ENCODE measurements at places on chromosomes 1 and 21.

DNA sequence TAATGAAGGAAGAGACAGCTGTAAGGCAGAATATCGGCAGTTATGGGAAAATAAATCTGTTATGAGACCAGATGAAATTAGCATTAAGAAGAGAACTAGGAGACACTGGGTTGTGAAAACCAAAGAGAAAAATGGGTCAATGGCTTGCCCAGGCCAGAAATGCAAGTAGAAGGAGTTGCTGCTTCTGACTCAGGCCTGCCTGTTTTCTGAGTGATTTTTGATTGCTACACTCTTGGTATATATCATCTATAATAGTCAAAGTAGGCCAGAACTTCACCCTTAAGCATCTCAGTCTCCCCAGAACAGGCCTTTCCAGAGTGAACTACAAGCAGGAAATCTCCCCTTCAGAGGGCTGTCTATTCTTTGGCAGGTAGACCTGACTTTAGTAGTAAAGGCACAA lies 107.0 kb downstream of the NRIP1 start:
- no peak for DNase-seq

DNA sequence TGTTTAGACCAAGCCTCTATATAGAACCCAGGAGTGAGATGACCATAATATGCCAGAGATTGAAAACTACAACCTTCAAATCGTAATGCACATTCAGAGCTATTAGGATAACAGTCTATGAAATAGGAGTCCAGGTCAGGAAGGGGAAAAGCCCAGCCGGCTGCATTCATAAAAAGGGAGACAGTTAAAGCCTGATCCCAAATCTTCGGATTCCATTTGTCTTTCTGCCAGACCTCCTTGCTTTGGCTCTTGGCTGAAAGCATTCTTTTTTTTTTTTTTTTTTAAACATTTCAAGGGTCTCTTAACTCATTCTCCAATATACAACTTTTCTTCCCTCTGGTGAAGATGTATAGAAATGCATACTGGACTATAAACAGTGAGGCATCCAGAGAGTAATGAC lies 81.1 kb downstream of the NTPCR start:
- no peak for DNase-seq

GRCh38 chr21:45578176-45578801 lies 36.0 kb upstream of the SLC19A1 start:
- peak; percentile 58 for DNase-seq

- DNase-seq = no peak
These were observed 38.1 kb upstream of the PTCH2 start for GRCh38 chr1:44881011-44881632.

DNA sequence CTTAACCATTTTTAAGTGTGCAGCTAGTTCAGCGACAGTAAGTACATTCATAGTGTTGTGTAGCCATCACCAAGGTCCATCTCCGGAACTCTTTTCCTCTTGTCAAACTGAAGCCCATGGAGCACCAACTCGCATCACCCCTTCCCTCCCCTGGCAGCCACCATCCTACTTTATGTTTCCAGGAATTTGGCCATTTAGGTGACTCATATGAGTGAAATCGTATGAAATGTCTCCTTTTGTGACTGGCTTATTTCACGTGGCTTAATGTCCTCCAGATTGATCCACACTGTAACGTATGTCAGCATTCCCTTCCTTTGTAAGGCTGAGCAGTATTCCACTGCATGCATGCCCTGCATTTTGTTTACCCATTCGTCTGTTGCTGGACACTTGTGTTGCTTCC lies 2.5 kb downstream of the COL6A2 start:
- DNase-seq = no peak

DNA sequence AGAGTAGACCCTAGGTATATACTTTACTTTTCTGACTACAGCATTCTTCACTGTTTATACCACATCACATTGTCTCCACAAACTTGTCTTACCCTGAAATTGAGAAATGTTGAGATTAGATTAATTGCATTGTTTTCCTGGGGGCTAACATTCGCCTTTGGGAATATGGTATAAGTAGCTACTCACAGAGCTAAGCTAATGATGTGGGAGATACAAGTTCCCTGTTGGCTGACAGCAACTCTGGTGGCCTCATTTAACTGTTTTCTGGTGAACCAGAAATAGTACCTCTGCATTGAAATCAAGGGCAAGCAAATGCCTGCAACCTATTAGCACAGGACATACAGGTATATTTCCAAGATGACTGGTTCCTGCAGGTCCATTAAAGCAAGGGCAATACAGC lies 13.2 kb upstream of the VCAM1 start:
- DNase-seq = no peak

DNA sequence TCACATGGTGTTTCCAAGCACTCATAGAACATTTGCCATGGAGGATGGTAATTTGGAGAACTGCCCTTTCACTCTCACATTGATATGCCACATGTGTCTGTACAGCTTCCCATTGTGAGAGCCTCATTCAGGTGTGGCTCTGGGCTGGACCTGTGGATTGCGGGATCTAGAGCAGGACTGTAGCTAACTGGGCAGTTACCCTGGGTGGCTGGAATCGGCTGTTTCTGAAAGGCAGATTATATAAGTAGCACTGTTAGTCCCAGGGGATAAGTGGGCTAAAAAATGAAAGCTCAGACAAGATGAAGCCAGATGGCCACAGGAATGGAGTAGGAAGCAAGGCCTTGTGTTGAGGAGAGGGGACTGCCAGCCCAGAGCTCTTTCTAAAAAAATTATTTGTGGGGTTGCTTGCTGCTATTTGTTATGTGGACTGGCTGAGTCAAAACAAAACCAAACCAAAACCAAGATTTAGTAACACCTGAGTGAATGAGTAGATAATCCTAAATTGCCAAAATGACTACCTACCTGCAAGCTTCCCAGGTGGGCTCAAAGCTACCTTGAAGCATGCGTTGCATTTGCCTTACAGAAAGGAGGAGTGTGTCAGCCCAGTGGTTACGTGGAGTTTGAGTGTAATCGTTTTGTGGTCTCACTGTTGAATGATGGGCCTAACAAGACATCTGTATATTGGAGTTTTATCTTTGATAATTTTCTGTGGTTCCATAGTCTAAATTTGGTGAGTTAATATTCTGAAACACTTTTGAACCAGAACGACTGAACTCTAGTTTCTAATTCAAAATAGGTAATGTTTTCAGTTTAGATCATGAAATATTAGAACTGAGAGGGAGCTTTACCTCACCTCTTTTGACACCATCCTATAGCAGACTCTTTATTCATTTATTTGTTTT lies 58.0 kb downstream of the SDCCAG8 start:
- no peak for DNase-seq

DNA sequence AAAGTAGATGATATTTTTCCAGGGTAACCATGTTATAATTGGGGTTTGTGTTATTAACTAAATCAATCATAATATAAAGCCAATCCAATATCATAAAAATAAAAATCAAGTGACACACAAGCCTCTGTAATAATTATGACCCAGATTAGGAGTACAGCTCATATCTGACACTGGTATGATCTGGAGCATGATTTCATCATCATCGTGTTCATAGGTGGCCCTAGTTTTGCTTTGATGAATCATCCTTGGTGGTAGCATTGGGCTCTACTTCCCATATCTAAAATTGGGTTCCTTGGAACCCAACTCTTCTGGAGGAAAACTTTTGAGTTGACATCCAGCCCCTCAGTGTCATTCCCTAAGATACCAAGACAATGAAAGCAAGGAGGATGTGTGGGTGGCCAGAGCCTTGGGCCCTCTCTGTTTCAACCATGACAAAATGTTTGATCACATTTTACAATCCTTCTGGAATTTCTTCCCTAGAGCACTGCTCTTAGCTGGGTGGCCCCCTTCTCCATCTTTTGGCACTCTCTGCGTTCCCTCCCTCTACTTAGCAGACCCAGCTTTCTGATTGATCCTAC lies 37.0 kb upstream of the ENAH start:
- DNase-seq = no peak

DNA sequence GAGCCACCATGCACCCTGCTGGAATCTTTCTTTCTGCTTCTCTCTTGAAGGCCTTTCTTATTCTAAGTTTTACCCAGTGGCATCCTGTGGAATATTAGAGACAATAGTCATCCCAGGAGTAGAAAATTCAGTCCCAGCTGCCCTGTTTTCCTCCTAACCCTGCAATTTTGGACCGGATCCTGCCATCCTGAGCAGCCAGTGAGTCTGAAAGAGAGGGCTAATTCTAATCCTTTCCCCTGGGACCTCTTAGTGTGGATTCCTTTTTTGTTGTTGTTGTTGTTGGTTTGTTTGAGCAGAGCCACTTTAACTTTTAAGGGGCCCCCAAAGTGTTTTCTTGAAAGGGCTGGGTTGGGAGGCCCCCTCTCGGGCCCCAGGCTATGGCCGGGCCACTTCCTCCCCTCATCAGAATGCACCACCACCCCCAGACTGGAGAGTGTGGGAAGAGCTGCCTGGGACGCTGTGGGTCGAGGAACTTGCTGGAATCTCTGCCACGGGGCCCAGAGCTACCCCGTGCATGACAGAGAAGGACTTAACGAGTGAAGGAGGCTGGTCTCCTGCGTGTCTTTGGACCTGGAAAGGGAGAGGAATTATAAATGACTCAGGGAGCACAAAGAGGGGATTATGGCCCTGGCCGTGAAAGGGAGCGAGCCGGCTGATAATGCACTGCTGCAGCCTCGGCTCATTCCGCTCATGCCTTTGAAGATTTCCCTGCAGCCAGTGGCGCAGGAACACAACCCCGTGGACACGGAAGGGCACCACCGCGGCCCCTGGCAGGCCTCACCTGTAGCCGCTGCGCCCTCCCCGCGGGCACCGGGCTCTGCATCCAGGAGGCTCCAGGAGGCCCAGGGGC lies 81.0 kb upstream of the AKT3 start:
- DNase-seq = no peak

DNA sequence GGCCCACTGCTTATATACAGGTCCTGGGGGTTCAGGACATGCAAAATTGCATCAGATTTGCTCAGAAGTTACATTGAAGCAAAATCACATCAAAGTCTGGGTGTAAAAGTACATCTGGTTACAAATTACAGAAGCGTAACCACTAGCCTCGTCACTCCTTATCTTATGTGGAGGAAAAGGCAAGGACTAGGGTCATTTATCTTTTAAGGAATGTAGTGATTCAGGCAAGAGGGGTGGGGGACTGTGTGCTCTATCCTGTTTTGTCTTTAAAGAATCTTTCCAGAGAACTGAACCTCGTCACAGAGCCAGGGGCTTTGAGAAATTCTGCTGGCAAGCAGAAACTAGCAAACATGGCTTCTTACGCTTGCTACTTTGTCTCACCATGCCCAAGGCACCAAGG lies 61.1 kb upstream of the RAB4A start:
- DNase-seq = no peak

DNA sequence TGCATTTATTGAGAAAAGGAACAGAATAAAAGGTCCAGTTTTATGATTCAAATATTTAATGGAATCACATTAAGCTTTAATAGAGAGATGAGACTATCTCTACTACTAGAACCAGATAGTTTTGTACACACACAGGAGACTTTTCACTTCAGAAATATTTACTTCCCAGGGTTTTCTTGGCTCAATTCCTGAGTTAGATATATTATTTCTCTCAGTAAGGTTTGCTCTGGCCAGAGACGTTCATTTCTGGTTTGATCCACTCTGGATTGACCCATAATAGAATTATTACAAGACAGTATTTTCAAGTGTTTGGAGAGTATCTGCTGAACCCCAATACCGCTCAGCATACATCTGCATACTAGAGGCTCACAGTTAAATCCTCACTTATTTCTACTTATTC lies 1.3 kb upstream of the RCOR3 start:
- no peak for DNase-seq

DNA sequence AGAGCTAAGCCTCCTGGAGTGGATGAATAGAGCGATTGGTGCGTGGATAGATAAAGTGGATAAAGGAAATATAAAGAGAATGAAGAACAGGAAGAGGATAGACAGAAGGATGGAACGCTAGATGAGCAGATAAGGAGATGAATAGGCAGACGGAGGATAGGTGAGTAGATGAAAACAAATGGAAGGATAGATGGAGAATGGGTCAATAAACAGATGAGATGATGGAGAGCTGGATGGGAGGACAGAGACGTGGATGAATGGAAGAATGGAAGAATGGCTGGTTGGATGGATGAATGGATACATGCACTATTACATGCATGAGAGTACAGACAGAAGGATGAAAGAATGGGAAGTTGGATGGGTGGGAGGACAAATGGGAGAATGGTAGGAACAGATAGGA lies 35.2 kb upstream of the EDN2 start:
- no peak for DNase-seq

DNA sequence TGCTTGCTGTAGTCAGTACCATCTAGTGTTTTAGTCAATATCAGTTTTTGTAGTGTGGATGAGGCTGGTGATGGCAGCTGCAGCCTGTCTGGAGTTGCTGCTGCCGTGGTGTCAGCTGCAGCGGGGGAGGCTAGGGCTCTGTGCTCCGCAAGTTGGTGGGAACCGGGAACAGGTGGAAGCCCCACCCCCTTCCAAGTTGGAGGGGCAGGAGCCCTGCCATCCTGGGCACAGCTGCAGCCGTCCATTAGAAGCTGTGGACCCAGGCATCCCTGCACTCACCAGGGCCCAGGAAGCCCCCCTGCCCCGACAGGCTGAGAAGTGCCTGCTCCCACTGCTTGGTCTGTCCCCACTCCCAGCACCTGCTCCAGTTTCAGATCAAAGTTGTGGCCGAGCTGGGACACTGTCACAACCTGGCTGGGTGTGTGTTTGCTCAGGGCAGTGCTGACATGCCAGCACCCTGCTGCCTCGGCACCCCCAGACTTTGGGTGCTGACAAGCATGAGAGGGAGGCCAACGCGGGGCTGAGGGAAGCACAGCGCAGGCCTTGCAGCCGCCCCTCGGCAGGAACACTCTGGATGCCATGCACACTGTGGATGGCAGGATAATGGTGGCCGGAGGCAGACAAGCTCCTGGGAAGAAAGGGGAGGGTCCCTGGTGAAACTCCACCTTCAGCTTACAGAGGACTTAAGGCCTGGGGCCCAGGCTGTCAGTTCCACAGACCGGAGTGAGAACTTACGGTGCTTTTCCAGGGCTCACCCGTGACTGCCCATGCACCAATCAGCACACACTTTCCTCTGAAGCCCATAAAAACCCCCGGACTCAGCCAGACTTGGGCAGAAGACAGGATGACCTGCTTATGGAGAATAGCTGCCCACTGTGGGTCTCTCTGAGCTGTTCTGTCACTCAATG lies 86.9 kb downstream of the ADARB1 start:
- DNase-seq = no peak

DNA sequence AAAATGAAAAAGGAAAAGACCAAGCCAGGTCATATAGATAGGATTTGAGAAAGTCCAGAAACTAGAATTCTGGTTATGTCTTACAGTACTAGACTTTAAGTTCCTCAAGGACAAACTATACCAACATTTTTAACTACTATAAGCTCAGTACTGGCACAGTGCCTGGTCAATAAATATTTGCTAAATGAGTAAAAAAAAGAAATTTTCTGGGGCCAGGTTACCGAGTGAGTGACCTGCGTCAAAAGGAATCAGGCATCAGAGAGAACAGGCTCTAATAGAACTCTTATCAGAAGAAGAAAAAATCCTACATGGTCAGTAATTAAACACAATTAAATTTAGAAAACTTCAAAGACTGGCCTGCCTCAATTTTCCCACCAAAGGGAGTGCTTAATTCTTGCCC lies 23.8 kb upstream of the YRDC start:
- no peak for DNase-seq

DNA sequence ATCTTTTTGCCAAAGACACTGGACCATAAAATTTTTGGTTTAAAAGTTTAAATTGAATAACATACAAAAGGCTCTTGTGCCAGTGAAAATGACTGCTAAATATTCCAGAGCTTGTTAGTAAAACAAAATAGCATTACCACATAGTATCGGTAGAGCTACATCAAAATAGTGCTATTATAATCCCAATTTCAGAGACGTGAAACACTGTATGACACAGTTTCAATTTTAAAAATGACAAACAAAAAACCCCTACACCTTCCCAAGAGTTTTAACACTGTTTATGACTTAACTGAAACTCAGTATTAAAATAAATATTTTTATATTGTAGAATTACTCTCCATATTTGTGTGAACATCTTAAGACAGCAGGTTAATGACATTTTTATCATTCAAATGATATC lies 7.0 kb downstream of the SLC30A1 start:
- DNase-seq = no peak
